ENCODE measurements at places on chromosomes 11 and 22.

DNA sequence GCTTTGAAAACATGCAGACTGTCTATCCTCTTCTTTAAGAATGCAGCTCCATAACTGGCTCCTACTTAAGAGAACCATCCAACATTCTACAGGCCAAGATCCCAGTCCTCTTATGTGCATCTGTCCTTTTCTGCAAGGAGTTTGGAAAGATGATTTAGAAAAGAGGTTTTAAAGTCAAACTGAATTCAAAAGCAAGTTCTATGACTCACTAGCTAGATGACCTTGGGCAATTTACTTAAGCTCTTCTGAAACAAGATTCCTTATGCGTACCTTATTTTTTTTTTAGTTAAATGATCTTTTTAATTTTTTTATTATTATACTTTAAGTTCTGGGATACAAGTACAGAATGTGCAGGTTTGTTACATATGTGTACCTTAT lies 29.2 kb downstream of the GUCY1A2 start:
- no peak for DNase-seq

GRCh38 chr11:17428925-17429324 lies 40.5 kb upstream of the KCNJ11 start:
- DNase-seq = no peak

DNA sequence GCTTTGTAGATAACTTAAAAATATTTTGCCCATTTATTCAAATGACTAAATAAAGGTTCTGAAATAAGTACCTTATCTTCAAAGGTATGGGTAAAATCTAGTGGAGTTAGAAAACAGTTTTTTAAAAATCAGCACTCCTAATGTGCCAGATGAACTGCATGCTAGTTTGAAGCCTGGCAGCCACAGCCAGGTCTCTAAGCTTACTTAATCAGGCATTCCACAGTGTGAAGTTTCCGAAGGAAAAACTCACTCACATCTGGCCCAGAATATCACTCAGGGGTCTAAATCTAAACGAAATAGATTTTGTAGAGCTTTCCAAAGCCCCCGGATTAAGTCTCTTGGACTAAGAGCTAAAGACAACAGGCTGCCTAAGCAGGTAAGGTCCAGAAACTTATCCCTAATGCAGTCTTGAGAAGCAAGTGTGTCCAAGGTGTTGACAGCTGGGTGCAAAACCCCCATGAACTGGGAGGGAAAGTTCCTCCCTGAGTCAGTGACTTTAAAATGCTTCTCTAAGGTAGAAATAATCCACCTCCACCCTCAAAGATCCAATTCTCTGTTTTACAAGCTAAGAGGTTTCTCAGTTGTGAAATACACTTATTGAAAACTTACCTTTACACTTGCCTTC lies 157.6 kb downstream of the FCHSD2 start:
- DNase-seq = no peak

- no peak for DNase-seq
Observed at GRCh38 chr22:32697331-32697995, 104.0 kb upstream of the TIMP3 start.

DNA sequence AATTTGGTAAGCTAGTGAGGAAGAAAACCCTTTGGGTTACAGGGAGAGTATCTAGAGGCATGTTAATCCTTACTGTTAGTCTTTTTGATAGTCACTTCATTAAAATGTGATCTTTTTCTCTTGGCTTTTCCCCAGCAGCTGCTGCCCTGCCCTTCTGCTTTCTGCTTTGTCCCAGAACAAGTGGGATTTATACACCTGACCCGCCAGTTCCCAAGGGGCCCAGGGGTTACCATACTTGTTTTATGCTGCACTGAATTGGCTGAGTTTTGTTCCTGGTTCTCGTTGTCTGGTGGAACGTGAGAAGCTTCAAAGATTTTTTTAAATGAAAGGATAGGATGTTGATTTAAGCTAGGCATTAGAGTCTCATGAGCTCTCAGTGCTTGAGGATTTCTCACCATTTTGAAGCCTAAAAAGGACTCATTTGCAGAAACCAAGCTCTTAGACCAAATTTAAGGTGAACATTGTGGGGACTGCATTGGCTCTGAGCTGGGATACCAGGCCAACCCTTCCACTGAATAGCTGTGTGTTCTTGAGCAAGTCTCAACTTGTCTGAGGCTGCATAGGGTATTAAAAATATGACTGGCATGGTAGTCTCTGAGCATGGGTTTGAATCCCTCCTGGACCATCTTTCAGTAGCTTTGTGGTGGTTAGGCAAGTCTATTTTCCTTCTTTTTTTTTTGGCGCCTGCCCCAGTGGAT lies 6.6 kb downstream of the LIMK2 start:
- no peak for DNase-seq

GRCh38 chr11:59730896-59731565 lies 17.4 kb upstream of the OR10V1 start:
- DNase-seq = no peak

DNA sequence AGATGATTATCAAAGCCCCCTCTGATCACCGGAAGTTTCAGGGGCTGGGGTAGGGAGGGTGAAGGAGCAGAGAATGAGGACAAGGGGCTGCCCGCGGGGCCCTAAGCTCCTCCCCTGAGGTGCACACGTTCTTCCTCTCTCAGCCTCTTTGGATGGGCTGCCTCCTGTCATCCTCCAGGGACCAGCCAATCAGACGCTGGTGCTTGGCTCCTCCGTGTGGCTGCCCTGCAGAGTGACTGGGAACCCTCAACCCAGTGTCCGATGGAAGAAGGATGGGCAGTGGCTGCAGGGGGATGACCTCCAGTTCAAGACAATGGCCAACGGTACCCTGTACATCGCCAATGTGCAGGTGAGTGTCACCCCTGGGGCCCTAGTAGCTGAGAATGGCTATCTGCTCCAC lies 7.5 kb downstream of the ROBO3 start:
- DNase-seq = no peak

GRCh38 chr22:20867179-20868024 lies 8.6 kb downstream of the SNAP29 start:
- DNase-seq = no peak

- no peak for DNase-seq
Observed at GRCh38 chr11:96238563-96239135, 104.3 kb downstream of the MAML2 start.

- no peak for DNase-seq
Observed at GRCh38 chr11:1540074-1540473, 32.0 kb downstream of the DUSP8 start.

GRCh38 chr11:3155216-3155615 lies 9.9 kb downstream of the OSBPL5 start:
- DNase-seq = no peak

- no peak for DNase-seq
Observed at GRCh38 chr11:70761094-70761907, 363.0 kb downstream of the CTTN start.

DNA sequence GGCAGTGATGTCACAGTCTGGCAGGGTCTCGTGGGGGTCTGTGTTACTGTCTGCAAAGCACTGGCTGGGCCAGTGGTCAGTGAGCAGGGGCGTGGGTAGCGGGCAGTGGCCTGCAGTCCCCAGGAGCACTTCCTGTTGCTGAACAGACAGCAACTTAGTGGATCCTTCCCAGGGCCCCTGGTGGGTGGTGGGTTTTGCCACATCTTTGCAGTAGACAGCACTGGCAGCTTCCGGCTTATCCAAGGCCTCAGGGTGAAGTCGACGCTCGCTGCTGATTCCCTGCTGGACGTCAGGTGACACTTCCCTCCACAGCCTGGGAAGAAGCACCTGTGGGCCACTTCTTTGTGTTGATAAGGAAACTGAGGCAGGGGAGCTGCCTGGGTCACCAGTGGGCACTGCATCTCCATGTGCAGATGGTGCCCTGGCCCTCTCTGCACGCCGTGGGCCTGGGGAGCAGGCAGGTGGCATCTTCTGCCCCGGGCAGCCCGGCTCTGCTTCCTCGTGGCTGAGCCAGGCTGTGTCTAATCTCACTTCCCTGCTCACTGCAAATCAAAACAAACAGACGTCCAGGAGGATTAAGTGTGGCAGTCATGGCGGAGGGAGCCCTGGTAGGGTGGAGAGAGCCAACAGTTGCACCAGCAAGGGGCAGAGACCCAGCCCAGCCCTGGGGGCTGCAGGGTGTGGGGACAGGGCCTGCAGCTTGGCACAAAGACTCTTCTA lies 79.8 kb downstream of the KCNQ1 start:
- no peak for DNase-seq

DNA sequence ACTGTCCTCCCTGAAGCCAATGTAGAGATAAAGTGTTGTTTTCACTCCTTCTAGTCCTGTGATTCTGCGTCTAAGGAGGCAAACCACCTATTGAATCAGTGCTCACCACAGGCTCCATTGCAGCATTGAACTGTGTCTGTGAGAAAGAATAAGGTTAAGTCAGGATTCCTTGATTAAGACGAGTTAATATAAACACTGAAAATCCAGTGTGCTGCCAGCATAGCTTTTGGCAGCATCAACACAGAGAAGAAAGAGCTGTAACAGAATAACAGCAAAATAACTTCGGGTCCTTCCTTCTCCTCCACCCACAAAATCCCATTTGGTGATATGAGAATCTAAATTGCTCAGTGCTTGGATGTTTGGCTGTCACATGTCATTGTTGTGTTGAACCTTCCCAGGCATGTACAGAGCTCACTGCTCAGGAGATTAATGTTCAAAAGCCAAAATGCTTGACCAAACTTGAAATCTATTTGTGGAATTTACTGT lies 185.2 kb upstream of the DDI1 start:
- no peak for DNase-seq

GRCh38 chr11:40401132-40401853 lies 1058.2 kb downstream of the LRRC4C start:
- no peak for DNase-seq

GRCh38 chr22:26031641-26032040 lies 137.6 kb upstream of the SEZ6L start:
- no peak for DNase-seq

DNA sequence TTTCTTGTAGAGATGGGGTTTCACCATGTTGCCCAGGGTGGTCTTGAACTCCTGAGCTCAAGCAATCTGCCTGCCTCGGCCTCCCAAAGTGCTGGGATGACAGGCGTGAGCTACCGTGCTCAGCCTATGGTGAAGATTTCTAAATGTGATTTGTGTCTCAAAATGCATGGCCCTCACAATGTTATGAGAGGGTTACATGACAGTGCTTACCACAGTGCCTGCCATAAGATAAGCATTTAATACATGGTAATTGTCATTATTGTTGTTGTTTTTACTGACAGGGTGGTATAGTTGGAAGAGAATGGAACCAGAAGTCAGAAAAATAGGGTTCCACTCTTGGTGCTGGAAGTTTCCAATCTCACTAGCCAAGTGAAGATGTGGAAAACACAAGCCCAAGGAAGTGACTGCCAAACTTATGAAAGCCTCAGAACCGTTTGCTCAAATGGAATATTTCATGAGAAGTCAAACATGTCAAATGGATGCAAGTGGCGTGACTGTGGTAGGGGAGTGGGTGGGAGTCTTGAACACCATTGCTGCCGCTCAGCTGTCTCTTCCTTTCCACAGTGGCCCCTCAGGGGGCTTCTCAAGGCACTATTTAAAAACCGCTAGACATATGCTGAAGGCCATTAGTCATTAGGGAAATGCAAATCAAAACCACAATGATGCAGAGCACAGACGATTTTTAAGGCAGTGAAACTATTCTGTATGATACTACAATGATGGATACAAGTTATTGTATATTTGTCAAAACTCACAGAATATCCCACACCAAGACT lies 29.1 kb upstream of the LMO2 start:
- DNase-seq = peak; percentile 1

DNA sequence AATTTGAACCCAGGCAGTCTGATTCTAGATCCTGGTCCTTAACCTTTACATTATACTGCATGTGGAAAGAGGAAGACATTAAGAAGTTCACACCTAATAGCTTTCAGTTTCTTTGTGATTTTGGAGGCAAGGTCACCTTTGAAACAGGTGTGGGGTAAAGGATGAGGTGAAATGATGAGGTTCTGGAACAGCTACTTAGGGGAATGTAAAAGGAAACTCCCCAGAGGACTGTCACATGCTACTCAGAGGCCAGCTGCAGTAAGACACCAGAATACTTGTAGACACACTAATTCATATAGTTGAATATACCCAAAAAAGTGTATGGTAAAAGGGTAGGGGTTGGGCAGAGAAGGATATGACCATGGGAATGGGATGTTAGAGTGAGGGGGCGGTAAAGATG lies 5.4 kb downstream of the APIP start:
- DNase-seq = no peak

DNA sequence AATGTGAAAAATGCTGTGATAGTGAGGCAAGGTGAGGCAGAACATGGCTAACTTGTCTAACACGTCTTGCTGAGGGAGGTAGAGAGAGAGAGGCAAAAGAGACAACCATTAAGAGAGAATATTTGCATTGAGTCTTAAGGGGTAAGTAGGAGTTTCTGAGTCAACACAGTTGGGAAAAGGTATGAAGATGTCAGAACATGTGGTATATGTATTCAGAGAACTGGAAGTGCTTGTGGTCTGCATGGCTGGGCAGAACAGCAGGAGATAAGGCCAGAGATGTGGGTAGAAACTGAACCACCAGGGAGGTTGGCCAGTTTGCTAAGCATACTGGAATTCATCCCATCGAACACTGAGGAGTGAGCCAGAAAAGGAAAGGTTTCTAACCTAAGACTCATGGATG lies 25.0 kb upstream of the SLC5A1 start:
- no peak for DNase-seq

- no peak for DNase-seq
Observed at GRCh38 chr22:25359601-25360261, 140.3 kb downstream of the CRYBB2 start.

GRCh38 chr11:70456921-70457532 lies 58.7 kb downstream of the CTTN start:
- no peak for DNase-seq

DNA sequence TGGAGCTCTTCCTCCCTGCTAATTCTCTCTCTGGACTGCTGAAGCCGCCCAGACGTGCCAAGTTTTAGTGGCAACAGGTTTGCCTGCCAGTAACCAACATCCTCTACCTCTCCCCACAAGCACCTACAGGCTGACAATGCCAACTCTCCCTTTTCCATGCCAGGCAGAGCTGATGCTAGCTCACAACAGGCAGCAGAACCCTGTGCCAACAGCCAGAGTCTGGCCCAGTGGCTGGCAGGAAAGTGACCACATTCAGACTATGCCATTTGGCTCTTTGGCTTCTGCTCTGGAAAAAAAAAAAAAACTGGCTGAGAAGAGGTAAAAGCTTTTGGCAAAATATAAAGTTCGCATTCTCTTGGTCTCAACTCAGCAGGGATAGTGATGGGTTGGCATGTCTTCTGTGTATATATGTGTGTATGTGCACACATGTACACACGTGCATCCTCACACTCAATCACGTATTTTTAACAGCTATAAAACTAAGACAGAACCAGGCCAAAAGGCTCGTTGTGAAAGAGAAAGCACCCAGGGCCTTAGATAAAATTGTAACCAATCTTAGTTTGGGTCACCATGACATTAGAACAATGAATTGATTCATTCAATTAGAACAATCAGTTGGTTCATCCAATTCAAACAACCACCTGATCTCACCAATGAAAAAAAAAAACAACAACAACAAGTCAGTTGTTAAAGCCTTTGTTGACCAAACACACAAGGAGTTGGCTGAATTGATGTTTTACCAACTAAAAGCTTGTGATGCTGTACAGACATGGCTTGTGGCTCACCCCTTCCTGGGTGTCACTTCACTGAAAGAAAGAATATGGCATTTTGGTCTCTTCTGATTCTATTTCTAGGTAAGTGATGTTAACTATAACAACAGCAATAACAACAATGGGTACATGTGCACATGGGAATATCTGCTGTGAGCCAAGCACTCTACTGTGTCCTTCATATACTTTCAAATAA lies 48.6 kb downstream of the TRIM29 start:
- no peak for DNase-seq

- DNase-seq = no peak
Observed at GRCh38 chr11:126824035-126824607, 176.4 kb downstream of the KIRREL3 start.

- no peak for DNase-seq
Observed at GRCh38 chr11:113174882-113175281, 139.5 kb upstream of the TTC12 start.

- DNase-seq = no peak
Observed at GRCh38 chr22:50317178-50317577, 9.6 kb downstream of the DENND6B start.
